ENCODE measurements at places on chromosomes 7 and 10. TPM values are rescaled to one million over a fixed set of nuclear protein-coding genes. Genes with fewer than 3 reads are reported as not detected.

Gene NODAL
- total RNA-seq, result not detected

Gene VWA2
- not detected for total RNA-seq

Gene EXOSC1
- total RNA-seq, result 34.7 TPM

Gene HTR7
- total RNA-seq, result 0.62 TPM

Gene SPOCK2
- 0.33 TPM for total RNA-seq

Gene CHN2
- 7.7 TPM for total RNA-seq

Gene SUN3
- total RNA-seq, result not detected

Gene PNLIPRP1
- not detected for total RNA-seq

Gene PIP
- total RNA-seq, result not detected

Gene PIK3AP1
- total RNA-seq, result 3.7 TPM

Gene BAIAP2L1
- total RNA-seq, result 30.5 TPM

Gene CALU
- 205 TPM for total RNA-seq

Gene FBXW4
- 18.8 TPM for total RNA-seq

Gene MYOZ1
- total RNA-seq, result 0.17 TPM

Gene GFRA1
- not detected for total RNA-seq

Gene CLDN15
- 9.9 TPM for total RNA-seq

Gene PLEKHS1
- not detected for total RNA-seq

Gene POLR2J
- total RNA-seq, result 101 TPM

Gene GJC3
- 0.18 TPM for total RNA-seq

All from PC-3 (cell line).